ENCODE measurements at places on chromosomes 4 and X.

DNA sequence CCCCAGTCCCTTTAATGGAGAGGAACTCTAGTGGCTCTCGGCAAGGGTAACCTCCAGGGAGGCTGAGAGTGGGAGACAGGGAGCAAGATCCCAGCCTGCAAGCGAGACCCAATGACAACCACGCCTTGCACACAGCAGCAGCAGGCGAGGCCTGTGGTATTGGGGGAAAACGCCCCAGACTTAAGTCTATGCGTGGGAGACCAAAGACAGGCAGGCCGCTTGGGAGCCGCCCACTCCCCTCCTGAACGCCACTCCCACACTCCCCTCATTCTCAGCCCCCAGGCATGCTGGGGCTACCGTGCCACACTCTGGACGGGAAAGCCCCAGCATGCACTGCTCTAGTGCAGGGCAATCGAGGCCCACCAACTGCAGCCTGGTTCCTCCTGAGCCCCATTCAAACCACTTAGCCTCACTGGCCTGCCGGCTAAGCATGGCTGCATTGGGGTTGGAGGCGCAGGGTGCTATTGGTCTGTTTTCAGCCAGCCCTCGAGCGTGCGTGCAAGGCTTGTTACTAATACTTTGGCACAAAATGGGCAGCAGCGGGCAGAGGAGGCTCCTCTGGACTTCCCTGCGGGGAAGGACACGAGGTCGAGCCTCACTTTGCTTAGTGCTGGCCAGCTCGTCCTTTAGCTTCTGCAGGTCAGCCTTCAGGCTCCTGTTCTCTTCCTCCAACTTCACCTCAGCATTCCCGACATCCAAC lies 14.8 kb downstream of the SLC6A8 start:
- DNase-seq: no peak

- no peak for DNase-seq
Measured at GRCh38 chr4:4735870-4736269, 123.6 kb upstream of the MSX1 start.

DNA sequence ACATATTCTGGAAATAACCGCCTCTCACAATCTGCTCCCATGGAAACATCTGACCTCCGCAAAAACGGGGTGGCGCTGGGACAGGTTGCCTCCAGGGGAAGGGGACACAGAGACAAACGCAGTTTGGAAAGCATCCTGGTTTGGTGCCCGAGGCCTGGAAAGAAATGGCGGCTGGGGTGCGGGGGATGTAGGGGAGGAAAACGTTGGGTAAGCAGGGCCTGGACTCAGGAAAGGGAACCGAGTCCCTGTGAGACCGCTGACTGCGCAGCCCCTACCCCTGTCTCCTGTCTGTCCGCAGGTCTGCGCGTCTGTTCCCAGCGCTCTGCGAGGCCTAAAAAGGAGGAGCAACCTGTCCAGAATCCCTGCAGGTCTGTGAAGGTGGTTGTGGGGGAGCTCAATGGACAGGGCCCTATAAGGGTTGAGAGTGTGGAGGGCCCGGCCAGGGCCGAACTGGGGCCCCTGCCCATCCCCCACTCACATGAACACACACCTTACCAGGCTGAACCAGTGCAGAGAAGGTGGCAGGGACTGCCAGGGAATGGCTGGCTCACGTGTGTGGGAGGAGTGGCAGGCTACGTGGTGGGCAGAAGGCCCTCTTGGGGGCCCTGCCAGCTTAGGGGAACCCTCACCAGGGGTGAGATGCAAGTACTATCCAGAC lies 672 bp downstream of the TCEAL3 start:
- DNase-seq: no peak

- DNase-seq: peak; percentile 66
Measured at GRCh38 chrX:23784470-23785331, 1.7 kb downstream of the SAT1 start.

DNA sequence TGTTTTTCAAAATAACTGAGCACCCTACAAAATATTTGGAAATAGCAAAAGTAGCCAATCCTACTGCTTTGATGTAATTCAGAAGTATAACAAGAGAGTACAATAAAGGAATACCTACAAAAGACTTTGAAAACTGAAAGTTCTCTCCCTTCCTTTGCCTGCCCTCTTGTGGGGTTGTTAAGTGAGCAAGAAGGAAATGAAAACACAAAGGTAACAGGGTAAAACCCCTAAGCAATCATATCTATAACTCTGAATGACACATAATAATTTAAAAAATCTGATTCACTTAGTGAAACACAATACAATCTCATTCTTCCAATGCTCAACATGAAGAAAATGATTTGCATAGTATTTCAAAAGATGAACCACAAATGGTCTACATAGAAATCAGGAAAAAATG lies 98.2 kb downstream of the FRYL start:
- no peak for DNase-seq

DNA sequence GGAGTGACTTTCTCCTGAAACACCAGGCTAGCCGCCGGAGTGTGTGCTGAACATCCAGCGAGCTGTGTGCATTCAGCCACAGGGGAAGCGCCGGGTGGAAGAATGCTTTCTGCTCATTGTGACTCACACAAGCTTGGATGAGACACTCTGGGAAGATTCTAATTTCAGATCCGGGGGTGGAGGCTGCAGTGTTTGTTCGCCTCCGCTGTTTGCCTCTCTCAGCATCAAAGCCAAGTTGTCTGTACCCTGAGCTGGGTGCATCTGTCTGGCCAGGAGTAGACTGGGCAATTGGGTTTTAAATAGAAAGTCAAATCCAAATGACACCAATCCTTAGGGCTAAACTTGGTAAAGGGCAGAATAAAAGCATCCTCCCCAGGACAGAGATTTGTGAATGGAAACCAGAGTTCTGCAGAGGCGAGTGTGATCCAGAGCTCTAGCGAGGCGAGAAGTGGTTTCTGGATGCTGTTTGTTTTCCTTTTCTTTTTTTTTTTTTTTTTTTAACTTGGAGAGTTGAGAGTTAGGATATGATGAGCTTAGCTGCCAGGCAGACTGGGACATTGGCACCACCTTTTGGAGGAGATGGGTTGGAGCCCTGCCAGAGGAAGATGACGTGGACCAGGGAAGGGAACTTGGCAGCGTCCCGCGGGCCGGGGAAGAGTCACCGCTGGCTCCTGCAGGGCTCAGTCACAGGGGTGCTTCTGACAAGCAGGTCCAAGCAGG lies 196.0 kb upstream of the PSAPL1 start:
- peak; percentile 63 for DNase-seq

- DNase-seq: no peak
Measured at GRCh38 chr4:137663251-137664045, 131.2 kb upstream of the PCDH18 start.

DNA sequence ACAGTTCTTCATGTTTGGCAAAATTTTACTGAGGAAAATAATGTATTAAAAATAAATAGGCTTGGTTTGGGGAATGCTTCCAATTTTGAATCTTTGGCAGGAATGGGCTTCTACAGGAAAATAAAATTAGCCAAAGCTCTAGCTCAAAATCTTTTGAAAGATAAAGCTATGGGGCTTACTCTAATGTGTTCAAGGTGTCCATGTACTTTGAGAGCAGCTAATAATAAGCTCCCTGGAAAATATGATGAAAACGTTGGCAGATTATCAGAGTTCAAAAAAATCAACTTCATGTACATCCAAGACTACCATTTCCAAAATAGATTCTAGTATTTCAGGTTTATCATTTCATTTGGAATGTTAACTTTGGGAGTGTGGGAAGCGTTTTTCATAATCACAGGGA lies 158.4 kb downstream of the EMCN start:
- no peak for DNase-seq

- no peak for DNase-seq
Measured at GRCh38 chr4:20639346-20639745, 60.9 kb upstream of the PACRGL start.

DNA sequence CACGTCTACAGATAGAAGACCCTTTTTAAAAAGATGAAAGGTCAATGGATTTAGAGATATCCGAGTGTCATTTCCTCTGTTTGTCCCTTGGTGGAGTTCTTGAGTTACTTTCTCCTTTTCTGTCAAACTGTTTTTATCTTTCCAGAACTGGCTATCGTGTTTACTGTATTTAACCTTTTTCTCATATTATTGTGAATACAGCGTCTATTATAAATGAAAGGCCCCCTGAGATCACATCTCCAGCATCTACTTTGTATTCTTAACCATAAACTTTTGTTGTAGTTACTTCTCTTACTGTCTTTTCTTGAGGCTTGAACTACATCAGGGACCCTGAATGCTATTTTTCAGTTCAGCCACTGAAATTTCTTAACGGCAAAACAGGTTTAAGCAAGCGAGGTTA lies 4.0 kb upstream of the PCDH7 start:
- DNase-seq: peak; percentile 57

- DNase-seq: peak; percentile 46
Measured at GRCh38 chrX:80335062-80335830, 85.0 kb upstream of the TENT5D start.

DNA sequence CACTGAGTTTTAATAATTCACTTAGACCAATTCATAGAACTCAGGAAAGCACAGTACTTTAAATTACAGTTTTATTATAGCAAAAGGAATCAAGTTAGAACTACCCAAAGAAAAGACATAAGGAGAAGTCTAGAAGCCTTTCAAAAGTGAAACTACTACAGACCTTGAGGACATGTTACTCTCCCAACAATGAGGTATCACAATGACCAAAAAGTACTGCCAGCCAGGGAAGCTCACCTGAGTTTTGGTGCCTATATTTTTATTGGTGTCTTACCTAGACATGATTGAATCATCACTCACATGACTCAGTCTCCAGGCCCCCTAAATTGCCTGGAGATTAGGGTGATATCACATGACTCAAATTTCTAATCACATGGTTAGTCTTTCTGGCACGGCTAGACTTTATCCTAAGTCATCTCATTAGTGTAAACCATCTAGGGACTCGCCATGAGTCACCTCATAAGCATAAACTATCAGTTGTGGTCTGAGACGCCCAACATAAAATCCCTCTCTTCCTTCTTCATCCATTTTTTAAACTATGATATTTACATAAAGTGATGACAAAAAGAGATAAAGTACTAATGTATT lies 372.3 kb downstream of the TMA16 start:
- peak; percentile 48 for DNase-seq

GRCh38 chr4:114606245-114606644 lies 7.6 kb downstream of the UGT8 start:
- DNase-seq: no peak

DNA sequence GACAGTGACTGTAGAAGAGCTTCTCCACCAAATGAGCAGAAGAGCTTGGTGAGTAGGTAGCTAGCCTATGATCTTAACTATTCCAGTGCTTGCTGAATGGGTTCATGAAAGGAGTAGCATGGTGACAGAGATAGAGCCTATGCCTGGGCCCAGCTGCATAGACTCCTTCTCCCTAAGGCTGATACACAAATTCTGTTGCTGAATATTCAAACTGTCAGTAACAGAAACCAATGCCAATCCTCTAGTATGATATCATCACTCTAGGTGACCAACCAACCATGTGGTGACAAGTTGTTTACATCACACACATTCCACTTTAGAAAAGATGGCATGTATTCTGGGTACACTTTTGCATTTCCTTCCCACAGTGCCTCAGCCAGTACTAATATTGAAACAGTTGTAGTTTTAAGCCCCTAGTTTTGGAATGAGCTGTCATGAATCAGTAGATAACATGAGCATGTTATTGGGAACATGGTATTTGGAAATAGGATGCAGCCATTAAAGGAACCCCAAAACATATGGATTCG lies 103.4 kb upstream of the GRXCR1 start:
- DNase-seq: no peak

- no peak for DNase-seq
Measured at GRCh38 chr4:88697141-88697540, 488 bp downstream of the NAP1L5 start.

DNA sequence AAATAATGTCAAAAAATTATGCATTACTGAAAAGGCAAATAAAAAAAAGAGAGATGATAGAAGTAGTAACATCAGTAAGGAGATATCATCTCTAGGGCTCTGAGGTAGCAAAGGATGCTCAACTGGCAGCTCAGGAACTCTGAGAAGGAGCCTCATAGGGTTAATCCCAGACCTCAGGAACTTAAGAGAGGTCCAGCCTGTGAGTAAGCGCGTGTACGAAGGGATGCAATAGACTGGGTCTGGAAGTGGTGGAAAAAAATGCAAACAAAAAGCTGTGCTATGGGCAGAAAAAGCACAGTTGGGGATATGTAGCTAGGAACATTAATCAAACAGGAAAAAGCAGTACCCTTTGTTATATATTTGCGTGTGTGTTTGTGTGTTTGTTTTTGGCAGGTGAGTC lies 282.0 kb downstream of the GALNTL6 start:
- DNase-seq: no peak

DNA sequence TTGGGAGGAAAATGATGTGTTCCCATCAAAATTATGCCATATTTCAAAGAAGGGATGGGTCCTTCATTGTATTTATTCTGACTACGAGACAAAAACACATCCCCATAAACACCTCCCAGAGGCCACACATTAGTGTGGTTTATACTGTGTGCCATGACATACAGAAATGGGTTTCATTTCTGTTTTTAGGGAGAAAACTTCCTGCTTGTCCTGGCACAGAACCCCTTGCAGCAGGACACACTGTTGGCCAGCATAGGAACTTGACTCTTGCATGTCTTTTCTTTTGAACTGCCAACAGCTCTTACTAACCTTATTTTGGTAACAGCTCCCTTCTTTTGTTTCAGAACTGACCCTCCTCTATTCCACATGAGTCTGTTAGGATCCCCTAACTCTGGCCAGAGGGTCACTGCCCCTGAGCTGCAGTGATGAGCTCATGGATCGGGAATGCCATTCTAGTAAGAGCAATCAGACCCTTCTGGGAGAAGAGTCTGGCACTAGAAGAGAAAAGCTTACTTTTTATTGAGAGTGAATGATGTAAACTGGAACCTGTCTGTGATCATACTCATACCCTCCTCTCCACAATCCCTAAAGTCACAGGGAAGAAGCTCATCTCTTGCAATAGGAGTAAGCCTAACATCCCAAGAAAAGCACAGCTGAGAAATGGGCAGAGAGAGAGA lies 86.4 kb downstream of the SMIM20 start:
- DNase-seq: no peak

GRCh38 chr4:109698656-109699055 lies 4.6 kb downstream of the CASP6 start:
- DNase-seq: no peak

DNA sequence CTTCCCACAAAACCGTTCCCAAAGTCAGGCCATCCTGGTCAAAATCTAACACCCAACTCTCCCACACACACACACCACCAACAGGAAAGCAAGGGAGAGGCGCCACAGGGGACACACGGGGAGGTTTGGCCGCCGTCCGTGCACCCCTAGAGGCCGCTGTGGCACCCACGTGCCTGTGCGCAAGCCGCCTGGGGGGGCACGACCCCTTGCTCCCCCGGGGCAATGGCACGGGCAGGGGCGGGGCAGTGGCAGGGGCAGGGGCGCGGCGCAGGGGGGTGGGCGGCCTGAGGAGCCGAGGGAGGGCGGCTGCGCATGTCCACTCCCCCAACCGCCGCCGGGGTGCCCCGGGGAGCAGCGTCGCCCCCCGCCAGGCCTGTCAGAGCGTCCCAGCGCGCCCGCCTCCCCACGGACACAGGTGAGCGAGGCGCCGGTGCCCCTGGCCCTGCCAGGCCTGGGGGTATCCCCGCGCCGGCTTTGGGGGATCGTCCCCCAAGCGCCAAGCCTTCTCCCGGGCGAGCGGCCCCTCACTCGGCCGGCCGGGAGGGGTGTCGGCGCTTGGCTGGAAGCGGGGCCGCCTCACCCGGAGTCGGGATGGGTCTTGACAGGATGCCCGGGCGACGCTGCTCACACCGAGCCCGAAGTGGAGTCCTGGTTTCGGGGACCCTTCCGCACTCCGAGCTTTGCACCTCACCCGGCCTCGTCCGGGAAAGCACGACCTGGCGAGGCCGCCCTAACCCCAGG lies at the start of gene ERAS:
TSS of gene ERAS (plus strand) at position 379 of the 741 bp plus-strand sequence. CDS start 2,611 bp downstream, outside the sequence.
- no peak for DNase-seq

Data from Caki2 (cell line).